ENCODE measurements at places on chromosomes 5 and 9. TPM values are rescaled to one million over a fixed set of nuclear protein-coding genes. Genes with fewer than 3 reads are reported as not detected.

The ORM2 gene
- not detected for total RNA-seq

The MTREX gene
- 29.4 TPM for total RNA-seq

The CDC20B gene
- total RNA-seq, result 0.07 TPM

The LEAP2 gene
- 0.62 TPM for total RNA-seq

The IGFBPL1 gene
- 2.3 TPM for total RNA-seq

The CD72 gene
- 0.16 TPM for total RNA-seq

The SMARCA2 gene
- total RNA-seq, result 37.1 TPM

The ABCA1 gene
- 3.1 TPM for total RNA-seq

The FGD3 gene
- 0.93 TPM for total RNA-seq

The SH3RF2 gene
- 2.4 TPM for total RNA-seq

The CDX1 gene
- total RNA-seq, result not detected

The MCTP1 gene
- total RNA-seq, result 11.5 TPM

The BASP1 gene
- total RNA-seq, result 240 TPM

The MED22 gene
- total RNA-seq, result 31.3 TPM

The MEIKIN gene
- not detected for total RNA-seq

The LHX3 gene
- 0.10 TPM for total RNA-seq

The PCDHB13 gene
- 0.08 TPM for total RNA-seq

The AGTPBP1 gene
- 8.3 TPM for total RNA-seq

The MATR3 gene
- 152 TPM for total RNA-seq

The LCN1 gene
- total RNA-seq, result 0.20 TPM

The PCDHB14 gene
- 0.08 TPM for total RNA-seq

The NR5A1 gene
- total RNA-seq, result 0.09 TPM

The LRRTM2 gene
- total RNA-seq, result not detected

The GABRP gene
- total RNA-seq, result not detected

The SLC45A2 gene
- total RNA-seq, result not detected

Data from A549 treated with Hydrocortisone at 1 μM for 4 hours (cell line).